Naive B cell (primary cell): ENCODE measurements at places on chromosomes 3 and 15.

DNA sequence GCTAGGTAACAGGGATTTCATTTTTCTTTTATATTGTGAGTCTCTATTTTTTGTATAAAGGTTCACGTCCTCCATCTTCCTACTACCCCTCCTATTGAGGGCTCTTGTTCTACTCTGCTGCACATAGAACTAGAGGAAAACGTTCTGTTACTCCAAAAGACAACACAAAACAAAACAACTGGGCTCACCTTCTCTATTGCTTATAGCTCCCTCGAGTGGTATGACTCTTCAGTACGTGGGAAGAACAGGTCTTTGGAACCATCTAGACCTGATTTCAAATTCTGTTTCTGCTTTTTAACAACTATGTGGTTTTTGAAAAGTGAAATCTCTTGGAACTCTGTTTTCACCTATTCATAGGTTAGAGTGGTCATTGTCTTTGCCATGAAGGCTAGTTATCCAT lies 515.3 kb downstream of the SOX2 start:
- no peaks in the 10 kb centered on the region for H3K4me1 ChIP-seq
- no peak overlapping the region for H3K27ac ChIP-seq
- no peak overlapping the region for H3K4me3 ChIP-seq
- peaks cover 7% of the 10 kb centered on the region for H3K27me3 ChIP-seq
- H3K36me3 ChIP-seq = no peaks in the 10 kb centered on the region
- no peak for DNase-seq

DNA sequence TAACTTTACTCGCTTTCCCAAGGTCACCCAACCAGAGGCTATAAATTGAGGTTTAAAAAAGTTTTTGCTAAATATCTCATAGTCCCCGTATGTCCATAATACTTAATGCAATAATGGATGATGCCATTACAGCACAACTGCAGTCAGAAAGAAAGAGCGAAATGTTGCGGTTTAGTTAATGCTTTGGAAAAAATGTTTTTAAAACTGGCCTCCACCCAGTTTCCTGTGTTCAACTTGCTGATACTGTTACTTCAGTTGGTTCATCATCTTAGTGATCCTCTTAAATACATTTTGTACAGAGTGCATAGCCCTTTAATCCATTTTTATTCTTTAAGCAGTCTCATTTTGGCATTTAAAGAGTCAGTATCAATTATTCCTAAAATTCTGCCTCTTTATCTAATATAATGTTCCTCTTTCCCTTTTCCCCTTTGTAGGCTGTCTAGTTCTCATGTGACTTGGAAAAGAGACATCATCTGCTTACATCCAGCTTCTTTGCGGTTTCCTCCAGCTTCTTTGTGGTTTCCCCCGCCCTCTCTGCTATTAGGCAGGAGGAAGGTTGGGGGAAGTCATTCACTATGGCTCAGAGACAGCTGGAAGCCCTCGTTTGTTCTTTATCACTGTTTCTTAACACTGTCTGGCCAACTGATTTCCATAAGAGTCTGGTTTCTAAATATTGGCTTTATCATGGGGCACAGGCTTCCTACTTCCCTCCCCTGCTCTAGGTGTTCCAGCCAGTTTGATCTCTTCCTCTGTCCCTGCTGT lies 154.3 kb downstream of the GOLIM4 start:
- no peak overlapping the region for H3K27ac ChIP-seq
- DNase-seq = no peak
- H3K36me3 ChIP-seq = no peaks in the 10 kb centered on the region

GRCh38 chr15:60682615-60683014 lies 203.7 kb upstream of the ICE2 start:
- no peaks in the 10 kb centered on the region for H3K27me3 ChIP-seq
- DNase-seq = no peak
- no peaks in the 10 kb centered on the region for H3K36me3 ChIP-seq
- H3K27ac ChIP-seq = no peak overlapping the region
- no peak overlapping the region for H3K4me3 ChIP-seq

DNA sequence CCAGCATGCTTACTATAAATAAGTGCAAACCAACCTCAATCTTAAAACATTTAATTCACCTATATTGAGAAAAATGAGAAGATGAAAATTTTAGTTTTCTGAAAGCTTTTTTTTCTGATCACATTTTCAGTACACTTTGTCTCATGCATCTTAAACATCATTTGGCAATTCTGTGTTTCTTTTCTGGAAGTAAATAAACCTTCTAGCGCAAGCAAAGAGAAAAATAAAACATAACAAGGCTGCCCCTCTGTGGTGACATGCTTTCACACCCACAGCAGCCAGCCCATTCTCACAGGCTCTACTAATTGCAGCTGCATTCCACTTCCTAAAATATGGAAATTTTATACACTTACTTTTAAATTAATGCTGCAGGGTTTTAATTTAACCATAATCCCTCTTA lies 90.1 kb downstream of the NEK10 start:
- H3K4me1 ChIP-seq = no peaks in the 10 kb centered on the region
- no peak overlapping the region for H3K27ac ChIP-seq
- H3K4me3 ChIP-seq = no peak overlapping the region
- H3K36me3 ChIP-seq = peaks cover 7% of the 10 kb centered on the region
- H3K27me3 ChIP-seq = no peaks in the 10 kb centered on the region

- no peaks in the 10 kb centered on the region for H3K4me1 ChIP-seq
- no peak overlapping the region for H3K27ac ChIP-seq
- no peaks in the 10 kb centered on the region for H3K36me3 ChIP-seq
- no peak for DNase-seq
Measured at GRCh38 chr3:194756791-194757325, 71.2 kb downstream of the FAM43A start.
